Activated CD8-positive, alpha-beta T cell treated with anti-CD3 and anti-CD28 coated beads for 36 hours (primary cell): ENCODE measurements at places on chromosomes 7 and 10. TPM values are rescaled to one million over a fixed set of nuclear protein-coding genes. Genes with fewer than 3 reads are reported as not detected.

DNA sequence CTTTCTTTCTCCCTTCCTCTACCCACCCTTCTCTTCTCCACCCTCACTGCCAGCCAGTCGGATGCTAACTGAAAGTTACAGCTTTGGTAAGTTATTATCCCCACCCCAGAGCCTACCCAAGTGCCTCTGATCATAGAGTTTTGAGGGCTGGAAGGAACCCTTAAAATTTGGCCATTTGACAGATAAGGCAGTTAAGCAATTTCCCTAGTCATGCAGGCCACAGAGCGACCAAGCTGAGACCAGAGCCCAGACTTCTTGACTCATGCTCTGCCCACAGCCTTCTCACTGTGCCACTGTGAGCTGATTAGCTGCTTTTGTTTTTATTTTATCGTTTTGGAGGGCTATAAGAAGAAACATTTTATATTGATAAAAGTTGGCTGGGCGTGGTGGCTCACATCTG is 17.2 kb downstream of the SAP25 start:
- DNase-seq: no peak

DNA sequence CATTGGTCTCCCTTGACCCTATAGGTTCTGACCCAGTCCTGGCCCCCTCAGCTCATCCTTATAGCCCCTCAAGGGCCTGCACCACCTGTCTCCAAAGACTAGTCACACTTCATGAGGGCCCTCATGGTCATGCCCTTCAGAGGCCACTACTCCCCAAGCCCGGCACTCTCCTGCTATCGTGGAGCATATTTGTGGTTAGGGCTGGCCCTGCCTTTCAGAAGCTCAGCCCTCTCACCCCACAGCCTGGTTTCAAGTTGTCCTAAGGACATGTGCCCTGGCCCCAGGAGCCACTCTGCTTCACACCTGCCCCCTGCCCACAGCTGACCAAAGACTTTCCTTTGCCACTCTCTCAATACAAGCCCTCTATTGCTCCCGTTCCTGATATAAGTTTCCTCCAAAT is 60.3 kb upstream of the LBX1 start:
- no peak for DNase-seq

- DNase-seq: no peak
Measured at GRCh38 chr10:96556003-96556402, 30.8 kb downstream of the TM9SF3 start.

DNA sequence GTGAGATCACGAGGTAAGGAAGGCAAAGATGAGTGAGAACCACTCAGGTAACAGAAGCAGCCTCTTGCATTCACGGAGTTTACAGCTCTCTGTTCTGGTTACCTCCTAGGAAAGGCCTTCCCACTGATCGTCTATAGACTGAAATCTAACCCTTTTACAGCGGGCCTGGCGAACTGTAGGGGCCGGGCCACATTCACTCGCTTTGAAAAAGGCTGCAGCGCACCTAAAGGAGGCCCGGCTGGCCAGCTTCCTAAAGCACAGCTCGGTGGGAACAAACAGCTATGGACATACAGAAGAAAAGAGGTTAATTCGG is 565 bp downstream of the ATP5MK start:
- DNase-seq: no peak

DNA sequence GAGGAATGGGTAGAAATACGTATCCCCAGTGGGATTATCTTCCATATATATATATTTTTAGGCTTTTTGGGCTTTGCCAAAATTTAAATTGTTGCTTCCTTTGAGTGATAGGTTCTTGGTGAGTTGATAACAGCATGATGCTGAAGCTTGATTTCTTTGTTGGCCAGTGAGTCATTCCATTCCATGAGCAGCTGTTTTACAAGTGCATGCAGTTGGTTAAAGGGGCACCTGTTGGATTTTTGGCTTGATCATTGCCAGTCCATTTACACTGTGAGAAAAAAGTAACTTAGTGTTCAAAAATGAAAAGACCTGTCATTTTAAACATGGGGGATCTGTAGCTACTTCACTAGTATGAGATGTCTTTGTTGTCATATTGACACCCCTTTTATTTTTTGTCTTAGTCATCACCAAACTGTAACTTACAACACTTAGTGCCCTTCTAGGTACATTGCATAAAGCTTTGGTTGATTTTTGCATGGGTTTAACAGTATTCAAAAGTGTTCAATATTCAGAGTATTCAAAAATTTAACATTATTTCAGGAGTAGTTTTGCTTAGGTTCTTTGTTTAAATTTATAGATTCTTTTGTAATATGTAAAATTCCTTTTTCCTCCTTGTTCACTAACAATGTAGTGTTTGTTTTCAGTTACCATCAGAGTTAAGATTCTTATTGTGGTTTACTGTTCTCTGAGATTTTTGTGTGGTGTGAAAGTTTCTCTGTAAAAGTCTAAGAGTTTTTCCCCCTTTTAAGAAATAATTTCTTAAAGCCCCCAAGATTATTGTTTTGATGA is 8.8 kb downstream of the AKAP9 start:
- DNase-seq: no peak

GRCh38 chr7:121076350-121077164 is 88.0 kb downstream of the CPED1 start:
- no peak for DNase-seq

DNA sequence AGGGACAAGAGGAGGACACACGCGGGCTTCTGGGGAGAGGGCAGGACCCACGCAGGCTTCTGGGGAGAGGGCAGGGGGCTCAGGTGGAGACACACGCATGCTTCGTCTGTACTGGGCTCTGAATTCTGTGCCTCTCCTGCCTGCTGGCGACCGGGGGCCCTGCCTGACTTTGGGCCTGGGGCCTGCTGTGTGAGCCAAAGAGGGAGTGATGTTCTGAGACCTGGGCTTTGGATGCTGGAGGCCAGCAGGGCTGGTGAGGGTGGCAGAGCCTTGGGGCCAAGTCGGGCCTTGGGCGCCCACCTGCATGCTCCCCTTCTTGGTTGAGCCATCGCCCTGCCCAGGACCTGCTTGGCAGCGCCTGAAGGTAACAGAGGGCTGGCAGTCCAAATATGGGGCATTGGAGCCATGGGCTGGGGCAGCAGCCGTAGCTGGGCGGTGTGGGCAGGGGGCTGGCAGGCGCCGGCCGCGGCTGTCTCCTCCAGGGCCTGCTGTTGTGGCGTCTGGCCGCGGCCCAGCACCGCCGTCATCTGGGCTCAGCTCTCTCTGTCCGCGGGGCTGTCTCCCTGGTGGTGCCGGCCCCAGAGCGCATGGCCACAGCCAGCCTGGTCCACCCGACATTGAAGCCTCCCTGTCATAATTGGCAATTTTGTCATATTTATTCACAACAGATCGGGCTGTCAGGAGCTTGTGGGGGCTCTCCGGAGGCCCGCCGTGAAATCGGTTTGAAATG is 78.9 kb downstream of the UNCX start:
- DNase-seq: no peak

DNA sequence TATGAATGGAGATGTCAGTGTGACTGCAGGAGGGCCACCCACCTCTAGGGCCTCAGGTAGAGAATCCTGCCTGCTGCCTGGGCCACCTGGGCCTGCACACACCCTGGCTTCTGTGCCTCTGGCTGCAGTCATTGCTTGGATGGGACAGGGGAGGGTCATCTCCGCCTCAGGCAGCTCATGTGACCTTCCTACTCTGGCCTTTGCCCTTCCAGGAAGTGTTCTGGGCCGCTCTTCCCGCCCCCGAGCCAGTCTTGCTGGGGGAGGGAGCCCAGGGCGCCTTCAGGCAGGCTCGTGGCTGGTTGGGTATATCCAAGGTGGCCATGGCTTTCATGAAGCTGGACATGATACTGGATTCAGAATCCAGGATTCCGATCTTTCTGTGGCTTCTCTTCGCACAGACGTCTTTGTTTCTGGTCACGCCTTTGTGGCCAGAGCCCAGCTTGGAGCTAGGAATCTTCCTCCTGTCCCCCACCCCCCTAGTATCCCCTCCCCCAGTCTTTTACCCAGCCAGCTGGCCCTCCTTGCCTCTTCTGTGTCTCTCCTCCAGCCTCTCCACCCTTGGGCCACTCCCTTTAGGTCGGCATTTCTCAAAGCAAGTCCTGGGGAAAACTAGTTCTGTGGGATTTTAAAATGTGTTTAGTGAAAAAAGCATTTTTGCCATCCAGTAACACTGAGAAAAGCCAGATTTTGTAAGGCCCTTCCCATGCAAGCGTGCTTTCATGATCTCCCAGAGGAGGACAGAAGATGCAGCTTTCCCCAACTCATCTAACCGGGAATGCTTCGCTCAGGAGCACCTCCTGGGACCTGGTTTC is 119.6 kb downstream of the ZMIZ1 start:
- DNase-seq: no peak

GRCh38 chr10:119248681-119249080 is 41.3 kb downstream of the GRK5 start:
- no peak for DNase-seq

GRCh38 chr7:111513566-111513965 is 48.7 kb downstream of the IMMP2L start:
- no peak for DNase-seq

DNA sequence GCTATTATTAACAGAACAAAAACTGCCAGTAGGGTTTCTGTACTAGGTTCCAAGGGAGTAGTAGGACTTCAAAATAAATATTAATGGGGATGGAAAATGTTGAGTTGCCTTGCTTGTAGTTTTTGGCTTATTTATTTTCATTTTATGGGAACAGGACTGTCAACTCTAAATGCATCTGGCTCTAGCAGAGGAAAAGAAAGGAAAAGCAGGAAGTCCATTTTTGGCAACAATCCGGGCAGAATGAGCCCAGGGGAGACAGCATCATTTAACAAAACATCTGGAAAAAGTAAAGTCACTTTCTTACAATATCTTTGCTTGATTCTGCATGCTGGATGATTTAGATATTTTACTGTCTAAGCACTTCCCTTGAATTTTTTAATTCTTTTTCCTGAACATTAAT is 69.4 kb downstream of the NOC3L start:
- DNase-seq: no peak

DNA sequence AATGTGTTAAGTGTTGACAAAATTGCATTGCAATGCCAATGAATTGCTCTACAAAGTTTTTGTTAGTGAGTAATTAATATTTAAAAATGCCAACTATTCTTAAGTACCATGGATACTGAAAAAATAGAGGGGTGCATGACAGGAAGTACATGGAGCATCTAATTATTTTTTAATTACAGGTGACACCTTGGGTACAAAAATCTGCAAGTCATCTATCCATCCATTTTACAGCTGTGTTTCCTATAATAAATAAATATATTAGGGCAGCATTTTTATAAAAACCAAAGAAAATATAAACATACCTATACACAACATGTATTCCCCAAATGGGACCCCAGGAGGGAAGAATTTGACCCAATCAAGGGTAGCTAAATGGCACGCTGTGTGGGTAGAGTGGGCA is 304.6 kb downstream of the XPNPEP1 start:
- DNase-seq: no peak

GRCh38 chr10:57785068-57785467 is 482.6 kb downstream of the IPMK start:
- DNase-seq: no peak

- no peak for DNase-seq
Measured at GRCh38 chr7:141748396-141748795, 10.2 kb downstream of the SSBP1 start.

GRCh38 chr10:30014511-30014910 is 44.9 kb downstream of the JCAD start:
- DNase-seq: no peak

GRCh38 chr10:95229724-95230627 is 35.9 kb downstream of the ACSM6 start:
- DNase-seq: no peak

DNA sequence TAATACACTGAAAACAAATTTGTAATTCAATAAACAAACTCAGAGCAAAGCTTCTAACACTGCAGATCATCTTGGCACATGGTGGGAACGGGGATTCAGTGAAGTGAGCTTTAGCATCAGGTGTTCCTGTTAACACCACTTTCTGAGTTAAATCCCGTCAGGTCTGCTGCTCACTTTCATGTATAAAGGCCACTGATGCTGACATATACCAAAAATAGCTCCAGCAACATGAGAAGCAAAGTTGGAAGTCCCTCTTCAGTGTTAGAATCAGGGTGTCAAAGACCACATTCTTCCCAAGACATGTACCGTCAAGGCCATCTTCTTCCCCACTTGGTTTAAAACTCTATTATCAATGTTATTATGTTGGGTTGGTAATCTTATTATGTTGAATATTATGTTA is 11.7 kb upstream of the CACNA2D1 start:
- no peak for DNase-seq

GRCh38 chr7:111266613-111267012 is 175.7 kb downstream of the LRRN3 start:
- no peak for DNase-seq

DNA sequence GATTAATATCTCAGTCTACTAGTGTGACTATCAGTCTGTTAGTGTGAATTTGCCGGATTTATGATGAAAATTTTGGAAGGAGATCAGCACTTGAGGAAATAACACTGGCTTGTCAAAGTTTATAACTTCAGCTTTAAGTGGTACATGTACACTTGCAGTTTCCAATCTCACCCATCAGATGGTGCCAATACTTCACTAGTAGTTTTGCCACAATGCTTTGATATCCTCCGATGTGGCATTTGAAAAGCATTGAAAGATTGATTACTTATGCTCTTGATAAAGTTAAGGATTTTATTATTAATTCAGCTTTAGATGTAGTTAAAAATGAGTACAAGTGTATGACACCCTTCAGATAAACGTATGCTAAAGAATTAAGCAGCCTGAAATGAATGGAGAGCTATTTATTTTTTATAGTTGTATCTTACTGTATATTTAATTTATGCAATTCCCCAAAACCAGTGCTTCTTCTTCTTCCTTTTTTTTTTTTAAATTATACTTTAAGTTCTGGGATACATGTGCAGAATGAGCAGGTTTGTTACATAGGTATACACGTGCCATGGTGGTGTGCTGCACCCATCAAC is 98.2 kb downstream of the ANLN start:
- peak; percentile 46 for DNase-seq

DNA sequence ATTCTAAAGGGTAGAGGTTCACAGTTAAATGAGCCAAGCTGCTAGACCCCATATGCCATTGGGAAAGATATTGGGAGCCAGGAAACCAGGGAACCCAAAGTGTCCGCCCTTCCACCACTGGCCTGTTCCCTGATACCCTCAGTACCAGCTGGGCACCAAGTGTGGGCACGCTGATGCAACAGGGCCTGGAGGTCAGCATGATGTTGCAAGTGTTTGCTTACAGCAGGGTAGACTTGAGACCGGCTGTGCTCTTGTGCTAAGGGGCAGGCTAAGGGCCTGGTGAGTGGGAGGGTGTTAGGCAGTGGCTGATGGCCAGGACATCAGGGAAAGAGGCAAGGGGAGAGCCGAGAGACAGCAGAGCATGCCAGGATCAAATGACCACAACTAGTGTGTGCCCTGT is 21.0 kb upstream of the MYL7 start:
- DNase-seq: no peak

DNA sequence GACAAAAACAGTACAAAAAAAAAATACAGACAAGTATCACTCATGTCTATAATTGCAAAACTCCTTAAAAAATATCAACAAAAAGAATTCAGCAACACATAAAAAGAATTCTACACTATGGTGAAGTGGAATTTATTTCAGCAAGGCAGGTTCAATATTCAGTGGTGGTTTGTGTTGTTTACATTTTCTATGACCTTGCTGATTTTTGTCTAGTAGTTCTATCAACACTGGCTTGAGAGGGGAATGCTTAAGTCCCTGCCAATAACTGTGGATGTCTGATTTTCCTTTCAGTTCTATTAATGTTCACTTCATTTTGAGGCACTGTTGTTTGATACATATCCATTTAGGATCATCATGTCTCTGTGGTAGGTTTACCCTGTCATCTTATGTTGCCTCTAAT is 58.5 kb downstream of the CADPS2 start:
- DNase-seq: no peak

Gene PAPSS2
- total RNA-seq: 0.20 TPM

Gene NAT16
- not detected for total RNA-seq

Gene AOC1
- not detected for total RNA-seq
